ENCODE measurements at places on chromosomes 7 and 10.

GRCh38 chr7:831596-832166 is 595 bp upstream of the SUN1 start:
- peaks cover 36% of the 10 kb centered on the region for H3K4me1 ChIP-seq
- peak overlapping the region; percentile 99 for H3K27ac ChIP-seq
- peaks cover 7% of the 10 kb centered on the region for H3K36me3 ChIP-seq
- H3K4me3 ChIP-seq: peak overlapping the region; percentile 78

GRCh38 chr10:129481641-129482040 is 14.6 kb downstream of the MGMT start:
- peaks cover 18% of the 10 kb centered on the region for H3K36me3 ChIP-seq
- H3K27me3 ChIP-seq: no peaks in the 10 kb centered on the region
- DNase-seq: no peak
- no peaks in the 10 kb centered on the region for H3K4me1 ChIP-seq
- no peak overlapping the region for H3K27ac ChIP-seq
- no peak overlapping the region for H3K4me3 ChIP-seq

DNA sequence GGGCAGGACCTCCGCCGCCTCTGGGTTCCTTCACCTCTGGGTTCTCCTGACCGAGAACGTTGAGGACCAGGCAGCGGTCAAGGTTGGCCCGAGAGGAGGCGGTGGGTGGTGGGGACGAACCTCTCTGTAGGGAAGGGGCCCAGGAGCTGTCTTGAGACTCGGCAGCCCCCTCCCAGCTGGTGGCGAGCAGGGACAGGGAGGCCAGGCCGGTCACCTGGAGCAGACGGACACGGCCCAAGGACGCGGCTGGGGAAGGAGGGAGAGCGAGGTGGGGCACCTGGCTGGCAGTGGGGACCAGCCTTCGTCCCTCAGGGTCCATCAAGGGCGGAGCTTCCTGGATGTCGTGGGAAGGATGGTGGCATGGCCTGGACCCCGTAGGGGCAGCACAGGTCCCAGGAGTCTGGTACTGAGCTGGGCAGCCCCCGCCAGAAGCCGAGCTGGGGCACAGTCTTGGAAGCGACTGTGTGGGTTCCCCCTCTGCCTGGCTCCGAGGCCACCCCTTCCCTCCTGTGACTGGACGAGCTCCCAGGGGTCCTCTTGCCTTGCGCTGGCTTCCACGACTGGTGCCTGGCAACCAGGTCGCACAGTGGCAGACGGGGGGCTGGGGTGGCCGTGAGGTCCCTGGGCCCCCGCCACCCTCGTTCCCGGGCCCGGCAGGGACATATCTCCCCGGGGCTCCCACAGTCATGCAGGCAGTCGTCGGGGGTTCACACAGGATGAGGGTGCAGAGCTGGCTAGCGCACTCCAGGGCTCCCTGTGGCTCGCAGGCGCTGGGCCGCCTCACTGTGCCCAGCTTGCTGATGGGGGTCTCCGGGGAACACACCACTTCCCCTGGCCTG is 89.9 kb downstream of the DNAJB6 start:
- H3K4me1 ChIP-seq: no peaks in the 10 kb centered on the region
- no peak overlapping the region for H3K27ac ChIP-seq
- no peak overlapping the region for H3K4me3 ChIP-seq
- no peaks in the 10 kb centered on the region for H3K27me3 ChIP-seq

- H3K27ac ChIP-seq: no peak overlapping the region
- H3K4me3 ChIP-seq: peak overlapping the region; percentile 96
- H3K36me3 ChIP-seq: no peaks in the 10 kb centered on the region
Measured at GRCh38 chr7:148964483-148965267, 63.6 kb downstream of the PDIA4 start.

DNA sequence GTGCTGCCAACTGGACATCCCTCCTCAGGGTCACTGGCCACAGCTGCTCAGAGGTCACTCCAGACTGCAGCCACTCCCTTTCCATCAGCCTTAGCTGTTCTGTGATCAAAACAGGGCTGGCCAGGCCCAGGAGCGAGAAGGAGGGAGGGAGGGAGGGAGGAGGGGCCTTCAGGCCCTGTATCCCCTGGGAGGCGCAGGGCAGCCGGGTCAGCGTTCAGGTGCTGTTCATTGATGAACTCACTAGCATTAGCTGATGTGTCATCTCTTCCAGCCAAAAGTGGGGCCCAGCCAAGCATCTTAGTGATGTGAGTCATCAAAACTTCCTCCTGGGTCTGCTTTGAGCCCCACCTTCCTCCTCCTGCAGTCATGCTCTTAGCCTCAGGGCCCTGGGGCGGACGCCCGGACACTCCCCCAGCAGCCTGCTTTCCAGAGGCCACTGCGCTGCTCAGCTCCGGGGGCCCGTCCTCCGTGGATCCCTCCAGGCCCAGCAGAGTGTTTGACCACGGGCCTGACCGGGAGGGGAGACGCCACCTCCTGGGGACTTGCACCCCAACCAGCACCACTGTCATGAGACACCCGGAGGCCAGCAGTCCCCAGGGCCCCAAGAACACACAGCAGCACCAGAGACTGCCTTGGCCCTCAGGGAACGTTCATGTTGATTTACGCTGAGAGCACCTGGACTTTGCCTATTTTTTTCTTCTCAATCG is 149.2 kb downstream of the PRKAG2 start:
- H3K27me3 ChIP-seq: no peaks in the 10 kb centered on the region
- no peak for DNase-seq
- H3K4me1 ChIP-seq: peaks cover 12% of the 10 kb centered on the region

DNA sequence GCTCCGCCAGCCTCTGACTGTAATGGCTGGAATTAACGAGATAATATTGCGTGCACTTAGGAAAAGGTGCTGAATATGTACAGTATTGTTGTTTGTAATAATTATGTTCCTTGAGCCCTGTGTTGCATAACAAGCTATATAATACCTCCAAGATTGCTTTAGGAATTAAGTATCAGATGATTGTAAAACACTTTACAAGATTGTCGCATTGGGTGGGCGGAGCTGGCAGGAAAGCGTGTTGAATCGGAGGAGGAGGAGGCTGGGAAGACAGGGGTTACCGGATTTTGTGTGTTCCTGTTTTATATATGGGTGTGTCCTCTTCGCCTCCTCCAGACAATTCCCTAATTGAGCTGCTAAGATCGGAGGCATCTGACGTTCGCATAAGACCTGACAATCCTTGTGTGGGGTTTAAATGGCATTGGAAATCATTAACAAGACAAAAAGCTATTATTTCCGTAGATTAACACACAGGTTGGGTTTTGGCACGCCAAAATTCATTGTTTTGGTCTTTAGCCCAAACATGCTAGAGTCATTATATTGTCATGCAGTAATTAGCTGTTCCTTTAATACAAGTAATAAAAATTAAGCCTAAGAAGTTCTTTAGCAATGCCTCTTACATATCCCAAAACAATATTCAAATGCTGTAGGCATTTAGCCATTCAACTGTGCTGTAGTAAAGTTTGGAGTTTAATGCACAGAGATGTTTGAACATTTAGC is 192.9 kb upstream of the SH2B2 start:
- peak; percentile 7 for DNase-seq
- no peak overlapping the region for H3K4me3 ChIP-seq
- H3K27ac ChIP-seq: peak overlapping the region; percentile 45
- H3K36me3 ChIP-seq: peaks cover 23% of the 10 kb centered on the region

GRCh38 chr10:113958631-113959382 is 84.9 kb upstream of the ADRB1 start:
- no peaks in the 10 kb centered on the region for H3K36me3 ChIP-seq
- H3K4me3 ChIP-seq: peak overlapping the region; percentile 30
- peaks cover 36% of the 10 kb centered on the region for H3K4me1 ChIP-seq

DNA sequence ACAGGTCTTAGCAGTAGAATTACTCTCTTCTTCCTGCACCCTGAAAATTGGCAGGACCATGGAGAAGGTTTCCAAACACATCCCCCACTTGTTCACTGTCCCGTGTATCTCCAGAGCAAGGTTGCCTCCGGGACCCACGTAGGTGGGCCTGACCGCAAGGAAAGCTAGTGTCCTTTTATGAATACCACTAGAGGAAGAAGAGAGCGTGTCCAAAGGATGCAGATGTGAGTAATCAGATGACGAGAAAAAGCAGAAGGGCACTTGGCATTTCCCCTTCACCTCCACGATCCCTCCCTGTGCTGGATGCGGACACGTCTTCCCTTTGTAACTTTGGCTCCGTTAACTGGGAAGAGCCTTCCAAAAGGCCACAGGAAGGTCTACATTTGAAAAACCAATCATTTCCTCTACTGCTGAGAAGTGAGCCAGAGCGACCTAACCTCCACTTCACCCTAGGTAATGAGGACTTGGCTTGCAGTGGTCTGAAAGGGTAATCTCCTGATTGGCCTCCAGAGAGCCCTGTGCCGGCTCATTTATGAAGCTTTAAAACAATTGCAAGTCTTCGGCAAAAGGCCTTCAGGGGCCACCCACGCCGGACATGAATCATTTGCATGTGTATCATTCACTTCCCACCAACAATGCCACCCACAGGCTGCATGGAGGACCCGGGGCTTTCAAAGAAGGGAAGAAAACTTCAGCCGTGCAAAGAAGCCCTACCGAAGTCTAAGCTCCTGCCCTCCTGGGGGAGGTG is 55.4 kb downstream of the LYZL1 start:
- H3K27ac ChIP-seq: no peak overlapping the region
- H3K4me3 ChIP-seq: no peak overlapping the region

- peaks cover 10% of the 10 kb centered on the region for H3K36me3 ChIP-seq
- DNase-seq: no peak
- H3K4me1 ChIP-seq: peaks cover 29% of the 10 kb centered on the region
- H3K27me3 ChIP-seq: peaks cover 5% of the 10 kb centered on the region
Measured at GRCh38 chr7:70698219-70698832, 433.6 kb upstream of the GALNT17 start.

DNA sequence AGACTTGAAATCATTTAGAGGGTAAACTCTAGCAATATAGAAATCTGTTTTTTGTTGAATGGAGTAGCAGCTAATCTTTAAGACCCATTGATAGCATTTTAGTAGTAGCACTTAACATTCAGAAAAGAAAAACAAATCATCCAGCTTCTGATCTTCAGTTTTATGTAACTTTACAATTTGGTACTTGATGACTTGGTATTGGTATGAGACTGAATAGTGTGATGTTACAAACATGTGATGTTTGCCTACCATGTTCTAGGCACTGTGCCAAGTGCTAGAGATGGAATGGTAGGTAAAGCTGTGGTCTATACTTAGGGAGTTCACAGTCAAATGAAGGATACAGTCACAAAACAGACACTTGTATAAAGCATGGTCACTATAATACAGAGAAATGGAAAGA is 21.3 kb downstream of the ZEB1 start:
- DNase-seq: no peak
- H3K36me3 ChIP-seq: no peaks in the 10 kb centered on the region
- H3K27me3 ChIP-seq: peaks cover 7% of the 10 kb centered on the region
- H3K4me3 ChIP-seq: no peak overlapping the region
- no peak overlapping the region for H3K27ac ChIP-seq

DNA sequence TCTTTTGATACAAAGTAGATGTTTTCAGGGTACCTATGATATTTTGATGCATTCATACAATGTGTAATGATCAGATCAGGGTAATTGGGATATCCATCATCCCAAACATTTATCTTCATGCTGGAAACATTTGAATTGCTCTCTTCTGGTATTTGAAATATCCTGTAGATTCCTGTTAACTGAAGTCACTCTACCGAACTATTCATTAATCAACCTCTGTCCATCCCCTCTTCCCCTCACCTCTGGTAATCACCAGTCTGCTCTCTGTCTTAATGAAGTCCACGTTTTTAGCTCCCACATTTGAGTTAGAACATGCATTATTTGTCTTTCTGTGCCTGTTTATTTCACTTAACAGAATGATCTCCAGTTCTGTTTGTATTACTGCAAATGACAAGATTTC is 11.3 kb downstream of the MTG1 start:
- H3K4me1 ChIP-seq: peaks cover 5% of the 10 kb centered on the region
- H3K27ac ChIP-seq: no peak overlapping the region
- no peaks in the 10 kb centered on the region for H3K27me3 ChIP-seq
- H3K36me3 ChIP-seq: peaks cover 67% of the 10 kb centered on the region

DNA sequence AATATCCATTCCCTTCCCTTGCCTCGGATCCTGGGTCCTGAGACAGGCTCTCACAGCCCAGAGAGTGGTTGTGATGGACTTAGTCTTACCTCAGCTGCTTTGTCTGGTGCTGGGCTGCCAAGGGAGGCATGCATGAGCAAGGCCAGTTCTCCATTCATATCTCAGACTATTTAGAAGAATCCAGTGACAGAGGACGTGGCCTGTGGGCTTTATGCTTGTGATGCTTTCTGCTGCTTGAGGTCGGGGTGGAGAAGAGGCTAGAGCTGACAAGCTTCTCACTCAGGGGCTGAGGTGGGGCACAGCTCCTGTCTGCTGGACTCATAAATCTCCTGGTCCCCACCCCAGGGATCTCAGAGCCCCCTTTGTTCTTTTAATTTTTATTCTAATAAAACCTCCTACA is 66.8 kb downstream of the DNAJC12 start:
- H3K36me3 ChIP-seq: no peaks in the 10 kb centered on the region
- H3K27me3 ChIP-seq: no peaks in the 10 kb centered on the region
- no peak for DNase-seq
- peaks cover 4% of the 10 kb centered on the region for H3K4me1 ChIP-seq

DNA sequence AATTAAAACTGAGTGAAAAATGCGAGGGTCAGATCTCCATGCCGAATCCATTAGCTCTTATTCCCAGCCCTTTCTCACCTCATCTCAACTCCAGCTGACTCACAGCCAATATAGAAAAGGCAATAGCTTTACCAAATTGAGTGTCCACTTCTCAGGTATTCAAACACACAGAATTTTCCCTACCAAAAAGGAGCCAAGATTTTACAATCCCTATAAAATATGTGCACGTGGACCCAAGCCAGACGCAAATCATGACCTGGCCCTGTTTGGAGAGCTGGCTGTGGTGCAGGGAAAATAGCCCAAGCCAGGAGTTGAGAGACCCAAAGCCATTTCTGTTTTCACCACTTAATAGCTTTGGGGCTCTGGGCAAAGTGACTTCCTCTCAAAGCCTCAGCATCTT is 379.7 kb upstream of the AUTS2 start:
- H3K4me1 ChIP-seq: peaks cover 8% of the 10 kb centered on the region
- peaks cover 12% of the 10 kb centered on the region for H3K27me3 ChIP-seq
- no peaks in the 10 kb centered on the region for H3K36me3 ChIP-seq
- no peak overlapping the region for H3K4me3 ChIP-seq
- H3K27ac ChIP-seq: no peak overlapping the region

GRCh38 chr10:35545878-35546590 is 59.1 kb upstream of the GJD4 start:
- peaks cover 24% of the 10 kb centered on the region for H3K4me1 ChIP-seq
- no peak for DNase-seq
- peak overlapping the region; percentile 60 for H3K27ac ChIP-seq
- H3K36me3 ChIP-seq: peaks cover 28% of the 10 kb centered on the region
- H3K4me3 ChIP-seq: no peak overlapping the region

GRCh38 chr10:17880601-17881000 is 71.1 kb upstream of the SLC39A12 start:
- no peaks in the 10 kb centered on the region for H3K36me3 ChIP-seq
- DNase-seq: no peak
- H3K4me1 ChIP-seq: peaks cover 10% of the 10 kb centered on the region
- no peaks in the 10 kb centered on the region for H3K27me3 ChIP-seq
- H3K4me3 ChIP-seq: no peak overlapping the region
- no peak overlapping the region for H3K27ac ChIP-seq

- H3K27me3 ChIP-seq: no peaks in the 10 kb centered on the region
- no peak for DNase-seq
- H3K4me1 ChIP-seq: peaks cover 20% of the 10 kb centered on the region
Measured at GRCh38 chr10:60666221-60666620, 112.1 kb upstream of the CDK1 start.
